ENCODE measurements at places on chromosomes 1 and 21. TPM values are rescaled to one million over a fixed set of nuclear protein-coding genes. Genes with fewer than 3 reads are reported as not detected.
A peak's percentile ranks its signal among the peaks of the same experiment; 100 is the strongest.

DNA sequence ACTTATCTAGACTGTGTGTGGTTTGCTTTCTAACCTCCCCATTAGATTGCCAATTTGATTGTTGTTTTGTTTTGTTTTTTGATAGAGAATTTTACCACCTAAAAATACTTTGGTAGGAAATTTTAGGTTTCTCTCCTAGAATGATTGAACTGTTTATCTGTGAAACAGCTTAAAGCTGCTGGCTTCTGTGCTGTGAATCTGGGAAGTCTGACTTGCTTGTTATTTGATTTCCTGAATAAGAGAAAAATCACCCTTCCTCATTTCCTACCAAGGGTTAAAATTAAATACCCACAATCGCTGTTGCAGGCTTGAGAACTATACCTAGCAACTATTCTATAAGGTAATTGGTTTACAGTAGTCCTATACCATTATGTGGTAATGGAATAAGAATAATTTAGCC, 198.9 kb upstream of the CACYBP start:
- DNase-seq: no peak

DNA sequence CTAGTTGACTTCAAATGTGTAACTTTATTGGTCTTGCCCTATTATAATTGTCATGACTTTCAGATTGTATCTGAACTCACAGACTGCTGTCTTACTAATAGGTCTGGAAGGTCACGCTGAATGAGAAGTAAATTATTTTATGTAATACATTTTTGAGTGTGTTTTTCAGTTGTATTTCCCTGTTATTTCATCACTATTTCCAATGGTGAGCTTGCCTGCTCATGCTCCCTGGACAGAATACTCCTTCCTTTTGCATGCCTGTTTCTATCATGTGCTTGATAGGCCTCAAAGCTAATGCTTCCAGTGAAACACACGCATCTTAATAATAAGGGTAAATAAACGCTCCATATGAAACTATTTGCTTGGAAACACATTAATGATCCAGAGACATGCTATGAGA, 7.3 kb downstream of the RGS4 start:
- DNase-seq: no peak

DNA sequence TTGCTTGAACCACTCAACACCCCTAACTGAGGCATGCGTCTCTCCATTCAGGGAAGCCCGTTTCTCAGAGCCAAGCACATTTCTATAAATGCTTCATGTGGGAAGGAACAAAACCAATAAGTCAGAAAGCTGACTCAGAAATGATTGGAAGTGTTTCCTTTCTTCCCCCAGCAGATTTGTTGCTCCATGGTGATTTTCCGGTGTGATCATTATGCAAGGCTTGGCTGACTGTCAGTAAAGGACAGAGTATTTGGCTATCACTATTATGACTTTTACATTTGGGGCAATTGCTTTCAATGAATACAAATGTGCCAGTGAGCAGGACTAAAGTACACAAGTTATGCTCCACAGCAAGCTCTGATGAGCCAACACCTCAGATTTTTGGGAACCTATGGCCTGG, 53.3 kb upstream of the ZC3H11B start:
- DNase-seq: peak; percentile 36

DNA sequence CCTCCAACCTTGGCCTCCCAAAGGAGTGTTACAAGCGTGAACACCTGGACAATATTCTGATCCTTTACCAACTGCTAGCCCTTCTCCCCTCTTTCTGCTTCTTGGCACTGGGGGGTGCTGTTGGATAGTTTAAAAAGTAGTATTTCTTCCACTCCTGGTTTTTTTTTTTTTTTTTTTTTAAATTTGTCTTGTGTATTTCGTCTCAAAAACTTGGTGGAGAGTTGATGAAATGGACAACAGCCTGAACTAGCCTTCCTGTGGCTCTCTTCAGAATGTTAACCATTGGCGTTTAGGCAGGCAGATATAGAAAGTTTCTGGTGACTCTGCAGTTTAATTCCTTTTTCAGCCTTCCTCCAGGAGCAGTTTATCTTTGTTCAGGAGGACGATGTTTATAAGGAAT, 69.7 kb upstream of the USP24 start:
- peak; percentile 38 for DNase-seq

DNA sequence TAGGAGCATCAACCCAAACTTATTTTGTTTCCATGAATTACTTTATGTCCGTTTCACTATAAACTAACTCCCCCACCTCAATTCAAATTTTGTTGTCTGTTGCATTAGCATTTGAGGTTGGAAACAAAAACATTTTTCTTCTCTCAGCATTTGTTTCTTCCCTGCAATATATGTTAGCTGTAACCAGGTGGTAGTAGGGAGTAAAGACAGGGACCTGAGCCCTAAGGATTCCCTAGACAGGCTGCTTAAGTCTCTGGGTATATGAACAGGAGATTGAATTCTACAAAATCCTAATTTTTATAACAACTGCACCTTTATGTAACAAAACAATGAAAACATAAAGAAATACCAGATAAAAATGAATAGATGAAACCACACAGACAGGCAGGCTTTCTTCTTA, 242.6 kb downstream of the PAPPA2 start:
- DNase-seq: no peak

- DNase-seq: no peak
Measured at GRCh38 chr1:18783705-18784481, 75.6 kb downstream of the TAS1R2 start.

DNA sequence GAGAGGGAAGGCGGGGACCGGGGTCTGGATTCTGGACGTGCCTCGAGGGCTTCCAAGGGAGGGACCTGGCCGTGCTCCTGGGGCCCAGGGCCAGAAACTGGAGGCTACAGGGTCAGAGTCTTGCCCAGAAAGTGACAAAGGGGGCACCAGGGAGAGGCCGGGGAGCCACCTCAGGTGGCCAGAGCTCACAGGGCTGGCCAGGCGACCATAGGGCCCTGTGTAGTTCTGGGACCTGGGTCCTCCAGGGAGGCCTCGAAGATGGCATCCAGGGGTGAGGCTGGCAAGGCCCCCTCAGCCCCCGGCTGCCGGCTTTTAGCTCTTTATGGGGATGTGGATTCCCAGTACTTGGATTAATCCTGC, 14.3 kb upstream of the LRRC3 start:
- no peak for DNase-seq

- no peak for DNase-seq
Measured at GRCh38 chr1:27528818-27529703, 39.1 kb upstream of the WASF2 start.

GRCh38 chr21:35974775-35975174, 85.6 kb downstream of the SETD4 start:
- DNase-seq: peak; percentile 25

DNA sequence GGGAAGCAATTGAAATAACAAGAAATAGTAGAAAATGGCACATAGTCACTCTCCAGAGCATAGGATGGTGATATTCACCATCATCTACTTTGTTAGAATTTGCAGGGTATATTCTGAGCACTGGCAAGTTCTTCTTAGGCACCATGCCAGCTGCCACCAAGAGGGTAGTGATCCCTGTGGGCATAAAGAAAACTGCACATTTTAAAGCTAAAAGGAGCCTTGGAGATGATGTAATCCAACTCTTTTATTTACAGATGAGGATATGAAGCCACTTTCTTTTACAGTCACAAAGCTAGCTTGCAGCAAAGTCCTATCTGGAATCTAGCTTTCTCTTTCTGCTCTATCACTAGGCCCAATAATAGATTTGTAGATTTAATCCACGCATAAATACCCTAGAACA, 69.0 kb downstream of the PTGER3 start:
- no peak for DNase-seq

DNA sequence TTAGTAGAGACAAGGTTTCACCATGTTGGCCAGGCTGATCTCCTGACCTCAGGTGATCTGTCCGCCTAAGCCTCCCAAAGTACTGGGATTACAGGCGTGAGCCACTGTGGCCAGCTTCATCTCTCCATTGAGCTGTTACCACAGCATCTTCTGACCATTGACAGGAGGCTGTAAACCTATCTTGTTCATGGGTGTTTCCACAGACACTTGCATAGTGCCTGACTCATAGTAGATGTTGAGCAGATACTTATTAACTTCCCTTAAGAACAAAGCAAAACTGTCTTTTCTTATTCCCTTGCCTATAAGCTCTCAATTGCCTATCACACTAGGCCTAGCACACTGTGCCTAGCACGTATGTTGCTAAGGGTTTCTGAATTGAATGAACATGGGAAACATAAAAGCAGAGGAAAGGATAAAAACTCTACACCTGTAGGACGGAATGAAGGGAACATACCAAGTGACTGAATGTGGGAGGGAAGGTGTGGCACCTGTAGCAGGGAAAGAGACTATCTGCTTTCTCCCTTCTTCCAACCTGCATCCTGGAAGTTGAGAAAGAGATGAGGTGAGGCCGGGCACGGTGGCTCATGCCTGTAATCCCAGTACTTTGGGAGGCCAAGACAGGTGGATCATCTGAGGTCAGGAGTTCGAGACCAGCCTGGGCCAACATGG, 1.2 kb upstream of the C1orf54 start:
- DNase-seq: no peak

The S100A9 gene
- total RNA-seq: not detected
